ENCODE measurements at places on chromosomes 16 and 17.
A peak's percentile ranks its signal among the peaks of the same experiment; 100 is the strongest.

GRCh38 chr17:34051046-34051445 lies 204.0 kb upstream of the CCL2 start:
- DNase-seq, result no peak

GRCh38 chr17:57424777-57425188 lies 168.5 kb downstream of the MSI2 start:
- DNase-seq, result no peak

GRCh38 chr17:33964344-33964979 lies 290.6 kb upstream of the CCL2 start:
- DNase-seq, result no peak

DNA sequence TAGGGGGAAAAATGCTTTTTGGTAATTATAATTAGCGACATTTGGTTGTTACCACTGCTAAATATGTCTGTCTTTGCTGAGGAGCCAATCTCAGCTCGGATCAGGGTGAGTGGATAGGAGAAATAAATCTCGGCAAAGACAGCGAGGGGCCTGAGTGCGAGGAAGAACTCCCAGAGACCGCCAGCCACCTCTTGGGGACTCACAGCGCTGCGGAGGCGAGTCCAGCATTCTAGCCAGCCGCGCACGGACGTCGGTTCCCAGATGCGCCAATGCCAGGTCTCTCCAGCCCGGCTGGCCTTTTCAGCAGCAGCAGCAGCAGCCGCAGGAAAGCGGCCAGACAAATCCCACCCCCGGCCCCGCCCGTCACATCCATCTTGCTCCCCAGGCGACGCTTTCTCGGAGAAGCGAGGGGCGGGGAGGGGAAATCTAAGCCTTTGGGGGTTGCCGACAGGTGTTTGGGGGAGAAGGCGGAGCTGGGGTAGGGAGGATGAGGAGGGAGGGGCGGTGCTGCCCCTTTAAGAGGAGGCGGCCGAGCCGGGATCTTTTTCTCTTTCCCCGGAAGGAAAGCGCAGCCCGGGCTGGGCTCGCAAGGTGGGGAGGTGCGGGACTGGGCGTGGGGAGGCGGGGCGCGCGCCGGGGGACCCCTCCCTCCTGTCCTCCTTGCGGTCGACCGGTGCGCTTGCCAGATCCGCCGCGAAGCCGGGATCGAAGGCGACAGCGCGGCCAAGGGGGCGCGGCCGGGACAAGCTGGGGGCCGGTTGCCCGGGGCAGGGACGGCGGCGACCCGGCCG lies at the start of gene ITGA3:
Gene ITGA3 (plus strand): TSS at position 685 of the 791 bp plus-strand sequence. CDS start 330 bp downstream, outside the sequence.
- DNase-seq, result peak; percentile 91

GRCh38 chr16:10181196-10182162 lies 749 bp downstream of the GRIN2A start:
- peak; percentile 16 for DNase-seq

Data from NCI-H187 (cell line).